ENCODE measurements at places on chromosomes 1 and 21.

DNA sequence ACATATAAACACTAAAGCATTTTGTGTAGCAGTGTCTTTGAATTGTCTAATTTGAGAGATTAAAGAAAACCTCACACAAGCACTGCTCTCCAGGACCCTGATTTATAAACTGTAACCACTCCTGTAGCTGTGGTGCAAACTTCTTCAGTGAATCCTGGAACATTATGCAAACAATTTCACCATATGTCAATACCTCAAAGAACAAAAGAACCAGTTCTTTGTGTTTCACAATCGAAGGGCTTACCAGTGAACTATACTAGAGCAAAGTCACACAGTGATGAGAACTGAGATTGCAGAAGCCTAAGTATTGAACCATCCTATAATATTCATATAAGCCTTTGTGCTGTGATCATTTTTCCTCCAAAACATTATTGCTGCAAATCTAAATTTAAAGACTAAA, 21.5 kb downstream of the DPH5 start:
- no peak for DNase-seq
- H3K4me1 ChIP-seq: peaks cover 38% of the 10 kb centered on the region
- no peak overlapping the region for H3K4me3 ChIP-seq
- H3K27ac ChIP-seq: no peak overlapping the region
- H3K27me3 ChIP-seq: no peaks in the 10 kb centered on the region

DNA sequence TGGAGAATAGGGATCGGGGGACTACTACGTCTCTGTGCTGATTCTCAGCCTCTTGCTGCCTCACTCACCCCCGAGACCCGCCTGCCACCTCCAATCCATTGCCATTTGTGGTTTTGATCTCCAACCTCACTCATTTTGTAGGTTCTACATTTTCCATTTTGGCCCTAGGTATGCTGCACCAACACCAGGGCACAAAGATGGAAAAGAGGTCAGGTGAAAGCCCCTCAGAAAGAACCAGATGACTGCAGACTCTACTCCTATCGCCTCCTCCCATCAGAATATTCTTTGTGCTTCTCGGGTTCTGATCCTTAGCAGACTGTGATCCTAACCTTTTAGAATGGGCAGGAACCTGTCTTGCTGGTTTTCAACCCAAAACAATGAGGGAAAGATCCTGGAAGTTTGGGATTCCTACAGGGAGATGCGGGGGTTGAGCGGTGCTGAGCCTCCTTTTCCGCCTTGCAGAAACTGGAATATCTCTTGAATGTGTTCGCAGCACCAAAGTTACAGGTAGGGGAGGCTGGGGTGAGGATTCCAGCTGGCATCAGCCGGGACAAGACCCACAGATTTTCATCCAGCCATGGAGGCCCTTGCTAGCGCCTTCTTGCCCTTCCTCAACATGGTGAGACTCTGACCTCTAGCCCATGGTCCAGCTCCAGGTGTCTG, 53.1 kb downstream of the RHBG start:
- DNase-seq: no peak

- H3K27ac ChIP-seq: no peak overlapping the region
- no peak for DNase-seq
Measured at GRCh38 chr21:39918558-39918957, 51.3 kb downstream of the PCP4 start.

- peak overlapping the region; percentile 50 for H3K4me3 ChIP-seq
- H3K4me1 ChIP-seq: peaks cover 3% of the 10 kb centered on the region
- H3K27me3 ChIP-seq: peaks cover 64% of the 10 kb centered on the region
- no peaks in the 10 kb centered on the region for H3K36me3 ChIP-seq
Measured at GRCh38 chr1:39901464-39901713, 328 bp downstream of the MYCL start.

DNA sequence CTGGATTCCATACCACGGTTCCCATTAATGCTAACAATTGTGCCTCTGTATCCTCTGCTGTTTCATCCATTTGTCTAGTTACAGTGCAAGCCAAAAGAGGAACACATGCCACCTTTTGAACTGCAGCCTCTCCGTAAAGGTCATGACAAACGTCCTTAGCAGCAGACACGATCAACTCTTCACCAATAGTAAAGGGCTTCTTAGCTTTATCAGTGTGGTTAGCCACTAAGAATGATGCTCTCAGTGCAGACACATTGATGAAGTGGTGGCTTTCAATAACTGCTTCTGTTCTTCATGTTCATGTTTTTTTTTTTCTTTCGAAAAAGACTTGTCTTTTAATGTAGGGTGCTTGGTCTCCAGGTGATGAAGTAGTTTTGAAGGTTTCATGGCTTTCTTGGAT, 14.3 kb downstream of the XPR1 start:
- DNase-seq: no peak
- H3K4me3 ChIP-seq: no peak overlapping the region
- no peaks in the 10 kb centered on the region for H3K27me3 ChIP-seq
- peaks cover 3% of the 10 kb centered on the region for H3K4me1 ChIP-seq
- peaks cover 16% of the 10 kb centered on the region for H3K36me3 ChIP-seq

- DNase-seq: no peak
- no peak overlapping the region for H3K4me3 ChIP-seq
- no peaks in the 10 kb centered on the region for H3K36me3 ChIP-seq
- no peak overlapping the region for H3K27ac ChIP-seq
- no peaks in the 10 kb centered on the region for H3K4me1 ChIP-seq
Measured at GRCh38 chr1:71116729-71117128, 35.9 kb upstream of the ZRANB2 start.

DNA sequence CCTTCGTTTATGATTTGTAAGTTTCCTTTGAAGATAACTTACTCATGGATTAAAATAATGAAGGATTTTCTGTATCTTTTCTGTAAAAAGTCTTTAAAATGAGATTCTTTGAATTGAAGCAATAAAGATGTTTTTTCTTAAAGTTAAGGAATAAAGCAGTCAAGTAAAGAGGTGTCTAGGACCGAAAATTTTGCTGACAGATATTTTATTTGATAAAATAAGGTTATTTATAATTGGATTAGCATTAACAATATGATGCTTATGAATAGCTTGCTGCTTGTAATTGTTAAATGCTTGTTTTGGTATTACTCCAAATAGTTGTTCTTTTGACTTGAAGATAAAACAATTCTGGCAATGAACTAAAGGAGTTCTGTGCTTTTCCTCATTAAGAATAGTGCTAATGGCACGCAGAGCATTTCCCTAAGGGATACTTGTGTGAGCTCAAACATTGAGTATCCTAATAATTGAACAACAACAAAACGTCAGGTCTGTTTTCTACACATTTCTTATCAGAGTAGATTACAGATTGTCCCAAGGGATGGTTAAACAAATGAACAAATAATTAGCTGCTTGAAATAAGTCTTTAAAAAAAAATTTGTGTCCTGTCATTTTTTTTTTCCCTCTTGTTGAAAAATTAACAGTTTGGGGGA, 16.6 kb downstream of the TSNAX start:
- no peaks in the 10 kb centered on the region for H3K27me3 ChIP-seq
- H3K27ac ChIP-seq: no peak overlapping the region
- H3K4me3 ChIP-seq: no peak overlapping the region
- peaks cover 28% of the 10 kb centered on the region for H3K36me3 ChIP-seq

GRCh38 chr1:21514245-21514644, 5.0 kb downstream of the ALPL start:
- peaks cover 27% of the 10 kb centered on the region for H3K27me3 ChIP-seq
- H3K4me1 ChIP-seq: no peaks in the 10 kb centered on the region
- H3K36me3 ChIP-seq: no peaks in the 10 kb centered on the region
- H3K27ac ChIP-seq: no peak overlapping the region
- no peak overlapping the region for H3K4me3 ChIP-seq

GRCh38 chr1:154786804-154787570, 83.1 kb downstream of the KCNN3 start:
- H3K4me3 ChIP-seq: no peak overlapping the region
- H3K27ac ChIP-seq: no peak overlapping the region
- DNase-seq: no peak
- H3K4me1 ChIP-seq: peaks cover 45% of the 10 kb centered on the region

DNA sequence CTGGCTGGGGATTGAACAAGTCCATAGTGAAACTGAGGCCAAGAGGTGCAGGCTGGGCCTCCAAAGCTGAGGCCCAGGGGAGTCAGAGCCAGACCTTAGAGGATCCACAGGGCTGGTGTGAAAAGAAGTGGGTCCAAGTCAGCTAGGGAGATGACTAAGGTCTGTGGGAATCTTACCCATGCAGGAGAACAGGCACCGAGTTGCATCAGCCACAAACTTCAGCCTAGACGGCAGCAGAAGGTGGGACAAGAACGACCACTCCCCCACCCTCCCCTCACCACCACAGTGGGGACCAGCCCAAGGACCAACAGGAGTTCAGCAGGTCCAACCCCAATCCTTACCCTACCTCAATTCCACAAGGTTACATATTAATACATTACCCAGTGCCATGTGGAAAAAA, 282.3 kb downstream of the TTLL7 start:
- no peak for DNase-seq
- no peaks in the 10 kb centered on the region for H3K36me3 ChIP-seq
- no peaks in the 10 kb centered on the region for H3K4me1 ChIP-seq
- no peaks in the 10 kb centered on the region for H3K27me3 ChIP-seq
- no peak overlapping the region for H3K27ac ChIP-seq
- H3K4me3 ChIP-seq: no peak overlapping the region

- peak overlapping the region; percentile 98 for H3K27ac ChIP-seq
- H3K4me3 ChIP-seq: peak overlapping the region; percentile 82
- H3K4me1 ChIP-seq: peaks cover 58% of the 10 kb centered on the region
- peaks cover 2% of the 10 kb centered on the region for H3K36me3 ChIP-seq
- DNase-seq: peak; percentile 83
- H3K27me3 ChIP-seq: no peaks in the 10 kb centered on the region
Measured at GRCh38 chr1:203289281-203289981, 15.9 kb upstream of the BTG2 start.

DNA sequence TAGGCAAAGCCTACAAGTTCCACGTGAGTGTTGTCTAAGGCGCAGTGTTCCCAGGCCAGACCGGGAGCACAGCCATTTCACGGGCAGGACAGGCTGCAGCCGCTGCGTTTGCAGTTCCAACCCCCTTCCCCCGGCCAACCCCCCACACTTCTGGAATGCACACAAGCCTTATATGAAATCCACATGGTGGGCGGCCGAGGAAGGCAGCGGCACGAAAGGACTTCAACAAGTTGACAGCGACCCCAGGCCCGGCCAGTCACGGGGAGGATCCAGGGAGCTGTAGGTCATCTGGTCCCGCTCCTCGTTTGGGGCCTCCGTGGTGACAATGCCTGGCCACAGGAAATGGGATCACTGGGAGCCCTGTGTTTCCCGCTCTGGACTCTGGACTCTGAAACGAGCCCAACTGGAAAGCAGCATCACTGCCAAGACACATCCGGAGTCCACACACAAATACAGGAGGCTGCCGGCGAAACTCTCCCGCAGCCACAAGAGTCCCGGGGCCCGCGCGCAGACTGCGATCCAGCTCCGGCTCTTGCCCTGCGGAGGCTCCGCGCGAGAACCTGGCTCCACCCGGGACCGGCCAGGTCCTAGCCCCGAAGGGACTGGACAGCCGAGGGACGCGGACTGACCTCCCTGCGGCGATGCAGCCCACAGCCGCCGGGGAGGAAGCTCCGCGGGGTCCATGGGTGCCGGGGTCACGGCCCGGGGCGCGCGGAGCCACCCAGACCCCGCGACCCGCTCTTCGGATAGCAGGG, 794 bp downstream of the NID1 start:
- H3K36me3 ChIP-seq: peaks cover 2% of the 10 kb centered on the region
- peaks cover 18% of the 10 kb centered on the region for H3K4me1 ChIP-seq
- peaks cover 56% of the 10 kb centered on the region for H3K27me3 ChIP-seq

GRCh38 chr1:167984886-167985489, 48.1 kb upstream of the MPC2 start:
- H3K27ac ChIP-seq: no peak overlapping the region
- DNase-seq: no peak
- H3K4me3 ChIP-seq: no peak overlapping the region

DNA sequence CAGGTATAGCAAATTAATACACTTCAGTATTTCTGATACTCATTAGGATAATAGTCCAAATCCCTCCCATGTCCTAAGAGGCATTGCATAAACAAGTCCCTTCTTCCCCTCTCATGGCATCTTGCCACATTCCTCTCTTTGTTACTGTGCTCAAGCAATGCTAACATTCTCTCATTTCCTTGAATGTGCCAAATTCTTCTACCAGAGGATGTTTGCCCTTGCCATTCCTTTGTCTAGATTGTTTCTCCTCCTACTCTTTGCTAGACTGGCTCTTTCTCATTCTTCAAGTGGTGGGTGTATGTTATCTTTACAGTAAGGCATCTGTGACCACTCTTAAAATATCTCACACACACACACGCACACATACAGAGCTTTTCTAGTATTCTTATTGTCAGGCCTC, 621.0 kb upstream of the CXADR start:
- no peaks in the 10 kb centered on the region for H3K36me3 ChIP-seq
- H3K27ac ChIP-seq: no peak overlapping the region
- H3K4me1 ChIP-seq: no peaks in the 10 kb centered on the region
- no peaks in the 10 kb centered on the region for H3K27me3 ChIP-seq
- no peak for DNase-seq
